ENCODE measurements at places on chromosomes 7 and 10.
A peak's percentile ranks its signal among the peaks of the same experiment; 100 is the strongest.

DNA sequence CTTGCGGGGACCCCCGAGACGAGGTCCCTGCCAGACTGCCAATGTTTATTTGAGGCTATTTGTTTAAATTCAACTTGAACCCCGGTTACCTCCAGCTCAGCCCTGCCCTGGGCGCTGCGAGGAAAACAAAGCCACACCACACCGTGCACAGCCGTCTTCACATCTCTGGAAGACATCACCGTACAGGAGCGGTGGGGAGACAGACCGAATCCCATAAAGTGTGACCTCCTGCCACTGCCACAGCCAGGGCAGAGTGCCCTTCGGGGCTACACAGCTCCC, 40.0 kb downstream of the PRKAG2 start:
- no peak for DNase-seq

DNA sequence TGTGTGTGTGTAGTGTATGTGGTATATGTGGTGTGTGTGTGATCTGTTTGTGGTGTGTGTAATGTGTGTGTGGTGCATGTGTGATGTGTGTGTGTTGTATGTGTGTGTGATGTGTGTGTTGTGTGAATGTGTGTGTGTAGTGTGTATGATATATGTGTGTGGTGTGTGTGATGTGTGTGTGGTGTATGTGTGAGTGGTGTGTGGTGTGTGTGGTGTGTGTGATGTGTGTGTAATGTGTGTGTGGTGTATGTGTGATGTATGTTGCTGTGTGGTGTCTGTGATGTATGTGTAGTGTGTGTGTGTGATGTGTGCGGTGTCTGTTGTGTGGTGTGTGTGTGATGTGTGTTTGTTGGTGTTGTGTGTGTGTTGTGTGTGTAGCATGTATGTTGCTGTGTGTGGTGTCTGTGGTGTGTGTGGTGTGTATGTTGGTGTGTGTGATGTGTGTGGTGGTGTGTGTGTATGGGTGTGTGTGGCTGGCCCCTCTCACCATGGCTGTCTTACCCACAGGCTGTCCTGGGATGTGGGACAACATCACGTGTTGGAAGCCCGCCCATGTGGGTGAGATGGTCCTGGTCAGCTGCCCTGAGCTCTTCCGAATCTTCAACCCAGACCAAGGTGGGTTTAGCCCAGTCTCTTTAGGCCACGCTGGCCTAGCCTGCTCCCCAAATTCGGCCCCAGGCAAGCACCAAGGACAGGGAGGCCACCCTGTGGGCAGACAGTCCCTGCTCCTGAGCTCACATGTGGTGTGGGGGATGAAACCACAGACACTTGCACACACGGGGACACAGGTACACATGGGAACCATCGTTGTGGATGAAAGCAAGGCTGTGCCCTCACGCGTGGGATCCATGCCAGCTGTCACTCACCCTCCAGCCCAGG, 25.6 kb downstream of the ADCYAP1R1 start:
- DNase-seq = no peak

DNA sequence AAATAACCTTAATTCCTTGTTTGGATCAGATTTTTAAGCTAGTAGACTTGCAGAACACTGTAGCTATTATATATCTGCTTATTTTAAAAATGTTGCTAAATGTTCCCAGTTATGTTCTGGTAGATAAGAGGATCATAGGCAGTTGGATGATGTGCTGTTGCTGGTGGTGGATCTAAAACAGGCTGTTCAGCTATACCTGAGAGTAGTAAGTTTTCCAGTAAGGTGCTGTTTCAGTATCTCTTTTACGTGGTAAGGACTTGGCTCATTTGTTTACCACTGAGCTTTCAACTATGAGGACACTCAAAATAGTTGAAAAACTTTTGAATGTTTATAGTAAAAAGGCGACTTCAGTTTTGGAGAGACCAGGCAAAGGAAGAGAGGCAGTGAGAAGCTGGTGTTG, 180.9 kb downstream of the CDK14 start:
- no peak for DNase-seq

DNA sequence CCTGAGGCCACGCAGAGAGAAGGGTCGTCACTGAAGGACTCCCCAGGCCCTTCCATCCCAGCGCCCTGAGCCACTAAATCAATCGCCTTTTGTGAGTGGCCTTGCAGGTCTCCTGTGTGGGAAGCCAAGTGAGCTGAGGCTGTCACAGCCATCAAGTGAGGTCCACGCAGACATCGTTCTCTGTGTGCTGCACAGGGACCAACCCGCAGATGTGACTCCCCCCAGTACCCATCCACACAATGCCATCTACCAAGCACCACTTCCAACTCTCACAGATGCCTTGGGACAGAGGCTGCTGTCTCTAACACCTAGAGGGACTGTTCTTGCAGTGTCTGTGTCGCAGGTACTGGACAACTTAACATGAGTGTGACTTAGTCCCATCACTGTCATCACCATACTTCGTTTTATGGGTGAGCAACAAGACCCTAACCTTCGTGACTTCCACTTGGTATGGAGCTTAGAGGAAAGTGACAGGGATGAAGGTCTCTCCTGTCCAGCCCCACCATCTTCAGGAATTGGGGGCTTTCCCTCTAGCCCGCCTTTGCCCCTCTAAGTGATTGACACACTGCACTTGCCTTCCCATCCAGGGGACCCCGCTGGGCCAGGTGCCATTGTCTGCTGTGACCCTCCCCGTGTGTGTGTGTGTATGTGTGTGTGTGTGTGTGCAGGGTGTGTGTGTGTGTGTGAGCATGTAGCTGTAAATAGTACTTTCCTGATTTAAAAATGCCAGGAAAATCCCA, 51.4 kb upstream of the TMEM72 start:
- no peak for DNase-seq

DNA sequence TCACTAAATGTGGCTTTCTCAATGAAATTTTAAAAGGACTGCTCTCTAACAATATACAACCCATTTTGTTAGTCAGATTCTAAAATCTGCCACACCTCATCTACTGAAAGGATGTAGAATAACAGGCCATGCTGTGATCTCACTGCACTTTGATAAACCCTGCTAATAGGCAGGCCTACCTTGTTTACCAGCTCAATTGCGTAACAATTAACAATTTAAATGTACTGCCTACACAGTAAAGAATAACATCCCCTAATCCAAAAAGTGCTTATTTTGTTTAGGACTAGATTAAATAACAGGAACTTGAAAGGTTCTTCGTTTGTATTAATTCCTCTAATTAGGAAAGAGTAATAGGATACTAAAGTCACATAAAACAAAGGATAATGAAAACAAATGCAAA, 4.5 kb downstream of the SRI start:
- DNase-seq = no peak

- peak; percentile 68 for DNase-seq
These were observed at the start of gene PPP1R9A for GRCh38 chr7:94907026-94907810. TSS of gene PPP1R9A (plus strand) at chr7:94907594. CDS start at chr7:94910114, 2,520 bp downstream.

Measured in WTC11 (cell line).